ENCODE measurements at places on chromosomes 3 and 15.

GRCh38 chr15:40594429-40594836 lies 384 bp downstream of the KNL1 start:
- DNase-seq, result no peak

DNA sequence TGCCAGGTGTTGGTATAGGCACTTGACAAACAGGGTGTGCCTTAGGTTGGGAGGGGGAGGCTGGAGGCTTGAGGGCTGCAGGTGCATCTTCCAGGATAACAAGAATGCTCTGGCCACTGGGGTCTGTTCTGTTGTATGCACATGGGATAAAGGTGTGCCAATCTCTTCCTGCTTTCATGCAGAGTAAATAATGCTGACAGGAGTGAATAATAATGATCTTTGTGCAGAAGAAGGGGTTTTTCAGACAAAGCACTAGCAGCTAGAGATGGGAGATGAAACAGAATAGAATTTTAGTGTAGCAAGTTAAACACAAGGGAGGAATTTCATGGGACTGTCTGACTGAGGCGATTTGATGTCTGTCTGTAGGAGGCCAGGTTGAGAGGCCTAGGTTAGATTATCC lies 1.9 kb upstream of the ROPN1 start:
- DNase-seq, result no peak

DNA sequence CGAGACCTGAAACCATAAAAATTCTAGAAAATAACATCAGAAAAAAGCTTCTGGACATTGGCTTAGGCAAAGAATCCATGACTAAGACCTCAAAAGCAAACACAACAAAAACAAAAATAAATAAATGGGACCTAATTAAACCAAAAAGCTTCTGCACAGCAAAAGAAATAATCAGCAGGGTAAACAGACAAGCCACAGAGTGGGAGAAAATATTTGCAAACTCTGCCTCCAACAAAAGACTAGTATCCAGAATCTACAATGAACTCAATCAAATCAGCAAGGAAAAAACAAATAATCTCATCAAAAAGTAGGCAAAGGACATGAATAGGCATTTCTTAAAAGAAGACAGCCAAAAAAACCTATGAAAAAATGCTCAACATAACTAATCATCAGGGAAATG lies 59.6 kb downstream of the DNAH12 start:
- no peak for DNase-seq

DNA sequence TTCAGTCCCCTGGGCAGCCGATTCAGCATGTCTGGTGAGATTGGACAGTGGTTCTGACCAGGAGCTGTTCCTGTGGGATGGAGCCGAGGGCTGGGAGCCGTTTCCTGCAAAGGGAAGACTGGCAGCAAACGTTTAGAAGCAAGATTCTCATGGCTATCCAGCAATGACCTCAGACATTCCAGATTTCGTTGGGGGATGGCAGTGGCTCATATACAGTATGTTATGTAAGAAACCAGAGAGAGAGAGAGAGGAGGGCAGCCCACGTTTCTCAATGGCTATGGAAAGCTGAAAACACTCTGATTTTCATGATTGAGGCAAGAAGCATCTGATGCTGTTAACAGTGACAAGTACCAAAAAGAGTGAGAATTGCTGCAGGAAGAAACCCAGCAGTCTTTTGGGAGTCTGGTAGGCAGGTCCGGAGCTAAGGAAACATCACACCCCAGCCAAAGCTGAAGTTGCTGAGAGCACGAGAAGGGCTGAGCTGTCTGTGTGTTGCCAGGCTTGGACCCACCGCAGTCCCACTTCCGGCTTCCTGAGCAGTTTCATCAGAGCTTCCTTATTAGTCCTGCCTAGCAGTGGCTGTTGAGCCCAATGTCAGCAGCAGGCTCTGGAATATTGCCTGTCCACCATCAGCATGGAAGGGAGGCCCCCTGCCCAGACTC lies 25.6 kb upstream of the VPS8 start:
- DNase-seq, result peak; percentile 73

- DNase-seq, result no peak
Observed at GRCh38 chr3:169835533-169835932, 22.8 kb upstream of the LRRC34 start.

- DNase-seq, result no peak
Observed at GRCh38 chr15:39252134-39252470, 328.8 kb upstream of the THBS1 start.

GRCh38 chr3:59817511-59817910 lies 767.7 kb upstream of the CFAP20DC start:
- no peak for DNase-seq

- DNase-seq, result no peak
Observed at GRCh38 chr15:74799856-74800558, 12.6 kb upstream of the LMAN1L start.

- DNase-seq, result peak; percentile 67
Observed at GRCh38 chr3:126961191-126961790, 21.6 kb upstream of the PLXNA1 start.

DNA sequence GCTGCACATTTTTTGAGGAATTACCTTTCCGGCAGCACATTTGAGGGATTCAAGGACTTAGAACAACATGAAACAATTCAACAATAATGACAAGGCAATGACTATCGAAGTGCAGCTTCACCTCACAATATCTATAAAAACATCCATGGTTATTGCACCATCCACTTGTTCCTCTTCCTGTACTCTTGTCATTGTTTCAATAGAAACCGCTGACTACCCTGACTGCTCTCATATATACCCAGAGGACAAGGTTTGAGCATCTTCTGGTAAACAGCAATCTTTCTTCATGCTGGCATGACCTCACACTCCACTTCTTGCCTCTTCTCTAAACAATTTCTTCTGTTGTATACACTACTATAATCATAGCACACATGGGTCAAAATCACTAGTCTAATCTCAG lies 864.9 kb downstream of the FHIT start:
- DNase-seq, result no peak

Measured in skeletal muscle cell (primary cell).